Stimulated activated CD4-positive, alpha-beta T cell treated with anti-CD3 and anti-CD28 coated beads, Interleukin-4, amount 100 ng/mL, for 1 hour (primary cell): ENCODE measurements at places on chromosomes 6 and 20.

DNA sequence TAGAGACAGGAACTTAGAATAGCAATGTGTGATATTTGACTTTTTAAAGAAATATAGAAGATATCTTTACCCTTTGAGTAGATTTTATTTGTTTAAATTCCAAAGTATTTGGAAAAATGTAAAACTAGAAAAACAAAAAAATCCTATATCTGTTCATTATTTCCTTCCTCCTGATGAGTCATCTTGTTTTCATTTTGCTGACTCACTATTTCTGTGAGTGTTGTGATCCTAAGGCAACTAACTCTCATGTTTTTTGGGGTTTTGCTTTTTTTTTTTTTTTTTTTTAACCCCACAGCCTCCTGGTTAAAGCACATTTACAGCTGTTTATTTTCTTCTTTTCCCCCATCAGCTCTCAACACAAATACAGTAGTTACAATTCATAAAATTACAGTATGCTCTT lies 37.8 kb upstream of the THEMIS start:
- no peak for DNase-seq

GRCh38 chr6:70353448-70353847 lies 50.6 kb upstream of the COL9A1 start:
- DNase-seq: no peak

GRCh38 chr6:167113047-167113754 lies 9.7 kb upstream of the CCR6 start:
- DNase-seq: no peak

- no peak for DNase-seq
These were observed 31.0 kb upstream of the OSTM1 start for GRCh38 chr6:108105571-108105970.

DNA sequence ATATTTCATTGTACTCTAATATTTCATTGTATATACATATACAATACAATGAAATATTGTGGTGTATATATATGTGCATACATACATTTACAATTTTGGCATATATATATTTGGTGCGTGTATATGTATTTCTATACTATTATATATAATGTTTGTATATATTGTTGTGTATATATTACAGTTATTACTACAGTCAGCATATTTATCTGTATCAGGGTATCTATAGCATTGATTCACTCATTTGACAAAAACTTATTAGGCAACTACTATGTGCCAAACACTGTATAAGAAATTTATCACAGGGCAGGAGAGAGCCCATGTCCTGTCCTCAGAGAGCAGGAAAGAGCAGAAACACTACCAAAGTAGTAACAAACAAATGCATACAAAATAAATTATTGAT lies 910.6 kb downstream of the QKI start:
- no peak for DNase-seq

DNA sequence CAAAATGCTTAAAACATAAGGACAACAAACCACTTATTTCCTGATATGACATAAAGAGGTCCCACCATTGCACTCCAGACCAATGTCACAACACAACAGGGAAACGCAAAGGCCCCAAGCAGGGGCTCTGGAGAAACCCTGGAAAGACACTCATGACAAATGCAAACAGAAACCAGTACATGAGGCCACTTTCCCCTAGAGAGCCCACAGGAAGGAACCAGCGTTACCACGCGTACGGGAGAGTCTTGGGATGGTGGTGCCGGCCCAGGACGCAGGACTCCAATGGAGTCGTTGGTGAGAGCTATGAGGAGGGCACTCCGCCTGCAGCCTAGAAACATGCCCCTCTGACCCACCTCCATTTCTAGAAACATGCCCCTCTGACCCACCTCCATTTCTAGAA lies 20.2 kb downstream of the GMEB2 start:
- no peak for DNase-seq

DNA sequence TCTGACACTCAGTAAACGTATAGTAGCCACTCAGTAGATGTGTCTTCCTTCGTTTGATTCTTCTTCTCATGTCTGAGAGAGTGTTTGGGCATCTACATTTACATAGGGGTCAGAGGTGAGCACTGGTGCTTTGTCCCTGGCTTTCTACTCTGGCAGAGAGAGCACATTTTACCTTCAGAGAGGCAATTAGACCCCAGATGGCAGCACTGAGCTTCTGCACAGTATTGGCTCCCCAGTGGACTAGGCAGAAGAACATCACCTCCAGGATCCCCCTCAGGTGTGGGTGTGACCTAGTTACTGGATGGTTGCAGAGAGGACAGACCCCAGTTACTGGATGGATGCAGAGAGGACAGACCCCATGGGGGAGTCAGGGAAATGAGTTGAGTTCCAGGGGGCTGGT lies 327.2 kb downstream of the DHX35 start:
- DNase-seq: no peak

- DNase-seq: no peak
These were observed 375.2 kb upstream of the AGPAT4 start for GRCh38 chr6:161649068-161649467.

DNA sequence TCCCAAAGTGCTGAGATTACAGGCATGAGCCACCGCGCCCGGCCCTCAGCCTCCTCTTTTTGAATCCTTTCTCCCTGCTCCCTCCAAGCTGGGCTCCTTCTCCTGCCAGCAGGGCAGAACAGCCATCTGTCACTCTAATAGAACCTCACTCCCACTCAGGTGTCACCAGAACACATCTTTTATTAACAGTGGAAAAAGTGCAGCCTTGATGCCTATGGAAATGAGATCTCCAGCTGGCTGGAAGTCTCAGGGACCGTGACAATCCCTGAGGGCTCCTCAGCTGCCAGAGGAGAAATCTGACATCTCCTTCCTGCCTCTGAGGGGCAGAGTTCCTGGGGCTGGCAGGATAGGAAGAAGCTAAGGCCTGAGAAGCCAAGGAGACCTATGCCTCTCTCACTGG lies 28.0 kb downstream of the TMC2 start:
- DNase-seq: no peak

- no peak for DNase-seq
These were observed 382.7 kb downstream of the UTRN start for GRCh38 chr6:144667532-144668503.

DNA sequence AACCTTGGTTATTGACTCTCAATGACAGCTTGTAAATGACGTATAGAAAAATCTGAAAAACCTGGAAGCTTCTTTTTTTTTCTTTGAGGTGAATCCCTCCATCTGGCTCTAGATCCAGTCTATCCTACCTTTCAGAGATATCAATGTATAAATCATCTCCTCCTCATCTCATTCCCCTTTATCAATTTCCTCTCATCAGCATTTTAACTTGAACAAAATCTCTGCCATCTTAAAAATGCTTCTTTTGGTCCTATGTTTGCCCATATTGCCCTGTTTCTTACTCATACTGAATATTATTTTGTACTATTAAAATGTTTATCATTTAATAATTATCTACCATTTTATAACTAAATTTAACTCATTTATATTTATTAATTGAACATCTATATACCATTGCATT lies 306.7 kb upstream of the TSHZ2 start:
- no peak for DNase-seq

DNA sequence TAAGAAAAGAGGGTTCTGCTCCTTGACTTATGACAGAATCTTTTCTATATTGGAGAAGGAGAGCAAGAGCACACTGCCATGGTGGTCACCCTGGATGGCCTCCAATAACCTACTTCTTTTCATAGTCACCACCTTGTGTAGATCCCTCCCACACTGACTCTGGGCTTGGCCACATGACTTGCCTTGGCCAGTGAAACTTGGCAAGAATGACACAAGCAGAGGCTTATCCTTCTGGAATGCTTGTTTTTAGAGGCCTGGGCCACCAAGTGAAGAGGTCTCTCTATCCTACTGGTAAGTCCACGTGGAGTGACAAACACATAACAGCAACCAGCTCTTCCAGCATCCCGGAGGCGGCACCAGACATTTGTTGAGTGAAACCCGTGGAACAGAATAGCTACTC lies 349.4 kb upstream of the JARID2 start:
- no peak for DNase-seq

GRCh38 chr6:42448927-42449659 lies 2.6 kb downstream of the TRERF1 start:
- DNase-seq: no peak

DNA sequence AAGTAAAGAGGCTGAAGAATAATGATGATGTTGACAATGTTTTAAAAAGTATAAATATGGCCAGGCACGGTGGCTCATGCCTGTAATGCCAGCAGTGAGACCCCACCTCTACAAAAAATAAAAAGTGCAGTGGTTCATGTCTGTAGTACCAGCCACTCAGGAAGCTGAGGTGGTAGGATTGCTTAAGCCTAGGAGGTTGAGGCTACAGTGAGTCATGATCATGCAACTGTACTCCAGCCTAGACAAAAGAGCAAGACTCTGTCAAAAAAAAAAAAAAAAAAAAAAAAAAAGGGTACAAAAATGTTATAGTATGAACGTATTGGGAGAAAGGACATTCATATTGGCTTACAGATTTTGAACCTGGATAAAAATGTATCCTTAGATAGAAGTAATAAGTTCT lies 543.1 kb upstream of the IRAK1BP1 start:
- no peak for DNase-seq

DNA sequence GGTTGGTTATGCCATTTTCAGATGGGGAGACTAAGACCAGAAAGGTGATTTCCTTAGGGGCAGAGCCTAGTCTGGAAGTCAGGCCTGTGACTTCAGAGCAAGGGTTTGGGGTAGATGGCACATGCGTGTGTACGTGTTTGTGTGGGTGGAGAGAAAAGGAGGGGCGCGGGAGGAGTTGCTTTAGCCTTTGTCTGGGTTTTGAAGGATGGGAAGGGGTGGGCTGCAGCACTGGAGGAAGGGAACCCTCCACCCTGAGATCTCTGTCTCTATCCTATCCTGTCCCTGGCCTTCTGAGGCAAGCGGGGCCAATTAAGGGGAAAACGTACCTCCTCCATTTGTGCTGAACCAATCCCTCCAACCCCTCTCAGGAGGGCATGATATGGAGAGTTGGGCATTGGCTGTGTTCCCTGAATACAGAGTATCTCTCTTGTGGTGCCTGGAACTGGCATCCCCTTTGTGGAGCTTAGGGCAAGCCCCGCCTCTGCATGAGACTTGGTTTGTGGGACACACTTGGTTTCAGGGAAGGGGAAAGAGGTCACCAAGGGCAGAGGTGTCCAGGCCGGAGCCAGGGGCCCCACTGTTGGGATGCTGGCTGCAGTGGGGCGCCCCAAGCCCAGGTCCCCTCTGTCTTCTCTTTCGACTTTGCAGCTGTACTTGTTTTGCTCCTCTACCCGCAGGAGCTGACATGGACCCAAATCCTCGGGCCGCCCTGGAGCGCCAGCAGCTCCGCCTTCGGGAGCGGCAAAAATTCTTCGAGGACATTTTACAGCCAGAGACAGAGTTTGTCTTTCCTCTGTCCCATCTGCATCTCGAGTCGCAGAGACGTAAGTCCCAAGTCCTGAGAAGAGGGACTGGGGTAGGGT lies at the start of gene DBNDD2:
Gene DBNDD2 (plus strand): TSS at position 507 of the 863 bp plus-strand sequence. CDS start 179 bp downstream, at position 686.
- DNase-seq: no peak

DNA sequence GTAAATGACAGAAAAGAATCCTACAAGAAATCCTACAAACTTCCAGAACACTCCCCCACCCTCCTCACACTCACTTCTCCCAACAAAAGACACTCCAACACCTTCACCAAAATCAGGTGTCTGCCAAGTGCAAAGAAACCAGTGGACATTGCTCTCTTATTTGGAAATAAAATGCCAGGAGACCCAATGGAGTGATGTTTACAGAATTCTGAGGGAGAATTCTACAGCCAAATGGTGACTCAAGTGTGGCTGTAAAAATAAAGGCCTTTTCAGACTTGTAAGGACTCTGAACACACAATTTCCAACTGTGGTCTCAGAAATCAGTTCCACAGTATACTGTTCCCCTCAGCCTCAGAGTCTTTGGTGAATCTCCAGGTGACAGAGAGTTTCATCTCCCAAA lies 109.6 kb upstream of the CARMIL1 start:
- DNase-seq: no peak

DNA sequence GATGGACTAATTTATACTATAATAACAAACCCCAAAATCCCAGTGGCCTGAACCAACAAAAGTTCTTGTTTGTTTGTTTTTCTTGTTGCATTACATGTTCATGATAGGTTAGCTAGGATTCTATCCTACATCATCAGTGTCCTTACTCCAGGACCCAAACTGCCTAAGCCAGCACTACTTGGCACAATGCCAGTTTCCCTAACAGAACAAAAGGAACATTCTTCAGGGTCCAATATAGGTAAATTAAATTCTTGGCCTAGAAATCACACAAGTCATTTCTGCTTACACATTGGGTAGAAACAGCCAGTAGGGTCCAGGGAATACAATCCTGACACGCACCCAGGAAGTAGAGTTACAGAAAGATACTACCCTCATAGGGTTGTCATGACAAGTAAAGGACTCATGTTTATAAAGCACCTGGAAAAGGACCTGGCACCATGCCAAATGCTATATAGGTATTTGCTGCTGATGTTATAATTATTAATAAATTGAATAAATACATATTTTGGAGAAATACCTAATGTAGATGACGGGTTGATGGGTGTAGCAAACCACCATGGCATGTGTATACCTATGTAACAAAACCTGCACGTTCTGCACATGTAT lies 38.8 kb downstream of the RCAN2 start:
- no peak for DNase-seq

GRCh38 chr6:131858765-131859415 lies 51.1 kb downstream of the ENPP1 start:
- DNase-seq: no peak

- no peak for DNase-seq
These were observed 47.5 kb upstream of the CD93 start for GRCh38 chr20:23133560-23133998.

DNA sequence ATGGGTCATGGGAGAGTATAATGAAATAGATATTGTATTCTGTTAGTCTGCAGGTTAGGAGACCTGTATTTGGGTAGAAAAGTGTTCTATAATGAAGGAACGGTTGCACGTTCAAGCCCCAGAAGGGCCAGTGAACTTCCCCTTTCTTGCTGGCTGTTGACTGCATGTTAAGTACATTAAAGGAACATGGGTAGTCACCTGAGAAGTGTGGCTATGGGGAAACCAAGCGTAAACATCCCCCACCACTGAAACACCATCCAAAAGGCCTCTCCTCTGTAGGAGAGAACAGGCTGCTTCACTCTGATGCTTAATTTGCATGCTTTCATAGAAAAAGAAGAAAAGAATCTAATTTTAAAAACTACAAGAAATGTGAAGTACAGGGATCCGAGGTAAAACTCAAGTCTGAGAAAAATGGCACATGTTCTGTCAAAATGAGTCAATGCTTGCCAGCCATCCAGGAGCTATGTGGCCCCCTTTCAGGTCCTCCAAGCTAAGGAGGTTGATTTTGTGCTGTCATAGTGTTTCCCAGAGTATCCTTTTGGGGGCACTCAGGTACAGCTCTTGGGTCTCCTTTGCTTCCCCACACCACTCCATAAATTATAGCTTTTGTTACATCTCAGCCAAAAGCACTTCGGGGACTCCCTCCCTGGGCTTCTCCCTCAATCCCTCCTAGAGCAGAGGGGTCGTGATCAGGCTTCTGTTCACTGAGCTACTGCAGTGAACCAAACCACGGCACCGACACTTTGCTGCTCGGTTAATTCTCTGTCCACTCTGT lies 283.7 kb upstream of the AGPAT4 start:
- no peak for DNase-seq

GRCh38 chr20:36775826-36776225 lies 2.3 kb upstream of the DSN1 start:
- DNase-seq: no peak

- no peak for DNase-seq
These were observed 937 bp downstream of the AKAP7 start for GRCh38 chr6:131136021-131136786.

GRCh38 chr20:42565235-42565995 lies 624.3 kb downstream of the PTPRT start:
- DNase-seq: no peak
